NCI-H2081 treated with DMSO at 0.1 percent for 48 hours (cell line): ENCODE measurements at places on chromosomes 2 and 18.

DNA sequence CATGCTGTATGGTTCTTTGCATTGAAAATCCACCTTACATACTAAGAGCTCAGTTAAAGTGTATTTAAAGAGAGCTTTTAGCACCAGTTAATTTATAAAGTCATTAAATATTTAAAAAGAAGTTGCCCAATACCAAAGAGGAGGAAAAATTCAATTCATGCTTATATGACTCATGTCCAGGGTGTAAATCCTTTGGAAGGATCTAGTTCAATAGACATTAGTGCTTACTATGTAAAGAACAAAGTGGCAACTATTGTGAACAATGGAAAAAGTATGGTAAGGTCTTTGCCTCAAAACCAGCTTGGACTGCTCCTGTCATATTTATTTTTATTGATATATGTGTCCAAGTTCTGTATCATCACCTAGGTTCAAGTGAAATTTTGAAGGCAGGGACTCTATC lies 90.5 kb downstream of the SCN9A start:
- DNase-seq, result no peak

DNA sequence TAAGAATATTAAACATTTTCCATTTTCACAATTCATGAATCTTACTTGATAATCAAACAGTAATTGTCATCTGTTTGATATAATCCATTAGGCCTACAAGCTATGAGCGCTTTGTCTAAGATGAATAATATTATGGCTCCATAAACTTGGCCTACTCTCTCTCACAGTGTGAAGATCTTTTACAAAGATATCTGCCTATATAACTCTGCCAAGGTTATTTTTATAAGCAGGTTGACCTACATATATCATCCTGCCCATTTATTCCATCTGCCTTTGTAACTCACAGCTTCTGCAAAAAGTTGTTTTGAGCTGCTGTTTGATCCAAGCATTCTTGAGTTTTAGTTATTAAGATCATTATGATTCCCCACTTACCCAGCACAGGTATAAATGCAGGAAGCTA lies 158.3 kb downstream of the PDE11A start:
- no peak for DNase-seq

DNA sequence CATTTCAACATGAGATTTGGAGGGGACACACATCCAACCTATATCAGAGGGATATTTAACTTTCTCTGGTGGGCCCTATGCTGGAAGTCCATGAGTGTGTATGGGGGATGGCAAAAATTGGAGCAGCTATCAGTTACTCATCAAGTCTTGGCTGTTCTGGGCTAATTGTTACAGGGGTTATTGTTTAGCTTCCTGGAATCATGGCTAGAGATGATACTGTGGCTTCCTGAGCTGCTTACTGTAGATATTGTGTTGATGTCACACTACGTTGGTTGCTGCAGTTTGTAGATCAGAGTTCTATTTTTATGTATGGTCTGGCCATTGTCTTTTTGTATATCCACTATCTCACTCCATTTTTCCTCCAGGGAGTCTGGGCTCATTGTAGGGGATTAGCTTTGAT lies 20.9 kb upstream of the IL1R2 start:
- no peak for DNase-seq

DNA sequence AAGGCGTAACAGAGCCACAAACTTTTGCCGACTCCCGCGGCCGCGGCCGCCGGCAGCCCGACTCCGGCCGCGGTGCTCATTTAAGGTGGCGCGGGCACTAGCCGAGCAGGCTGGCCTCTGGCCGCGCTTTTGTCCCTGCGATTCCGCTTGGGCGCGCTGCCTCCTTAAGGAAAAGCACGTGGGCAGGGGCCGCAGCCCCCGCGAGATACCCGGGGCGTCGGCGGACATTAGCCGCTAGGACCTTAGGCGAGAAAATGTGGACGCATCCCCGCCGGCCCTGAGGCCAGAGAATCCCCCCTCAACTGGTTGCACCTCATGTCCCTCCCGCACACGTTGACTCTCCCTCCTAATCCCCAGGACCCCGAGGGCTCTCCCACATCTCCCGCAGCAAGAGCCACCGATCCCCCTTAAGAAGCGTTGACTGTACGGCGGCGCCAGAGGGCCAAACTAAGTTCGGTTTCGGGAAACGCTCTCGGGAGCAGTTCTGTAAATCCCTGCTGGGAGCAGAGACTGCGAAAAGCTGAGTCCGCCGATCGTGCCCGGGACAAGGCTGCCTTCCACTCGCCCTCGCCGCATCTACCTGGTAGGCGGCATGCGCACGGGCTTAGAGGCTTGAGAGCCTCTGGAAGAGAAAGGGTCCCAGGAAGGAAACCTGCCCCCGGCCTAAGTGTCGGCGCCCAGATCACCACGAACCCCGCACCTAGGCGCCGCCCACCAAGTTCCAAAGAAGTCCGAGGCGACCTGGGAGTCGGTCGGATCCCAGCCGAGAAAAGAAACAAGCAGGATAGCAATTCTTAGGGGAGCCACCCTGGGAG lies 1.8 kb upstream of the SATB2 start:
- DNase-seq, result peak; percentile 67

- no peak for DNase-seq
These were observed 47.0 kb upstream of the TTC39C start for GRCh38 chr18:23967321-23968089.

GRCh38 chr2:62014102-62014501 lies 108.6 kb downstream of the COMMD1 start:
- peak; percentile 17 for DNase-seq

DNA sequence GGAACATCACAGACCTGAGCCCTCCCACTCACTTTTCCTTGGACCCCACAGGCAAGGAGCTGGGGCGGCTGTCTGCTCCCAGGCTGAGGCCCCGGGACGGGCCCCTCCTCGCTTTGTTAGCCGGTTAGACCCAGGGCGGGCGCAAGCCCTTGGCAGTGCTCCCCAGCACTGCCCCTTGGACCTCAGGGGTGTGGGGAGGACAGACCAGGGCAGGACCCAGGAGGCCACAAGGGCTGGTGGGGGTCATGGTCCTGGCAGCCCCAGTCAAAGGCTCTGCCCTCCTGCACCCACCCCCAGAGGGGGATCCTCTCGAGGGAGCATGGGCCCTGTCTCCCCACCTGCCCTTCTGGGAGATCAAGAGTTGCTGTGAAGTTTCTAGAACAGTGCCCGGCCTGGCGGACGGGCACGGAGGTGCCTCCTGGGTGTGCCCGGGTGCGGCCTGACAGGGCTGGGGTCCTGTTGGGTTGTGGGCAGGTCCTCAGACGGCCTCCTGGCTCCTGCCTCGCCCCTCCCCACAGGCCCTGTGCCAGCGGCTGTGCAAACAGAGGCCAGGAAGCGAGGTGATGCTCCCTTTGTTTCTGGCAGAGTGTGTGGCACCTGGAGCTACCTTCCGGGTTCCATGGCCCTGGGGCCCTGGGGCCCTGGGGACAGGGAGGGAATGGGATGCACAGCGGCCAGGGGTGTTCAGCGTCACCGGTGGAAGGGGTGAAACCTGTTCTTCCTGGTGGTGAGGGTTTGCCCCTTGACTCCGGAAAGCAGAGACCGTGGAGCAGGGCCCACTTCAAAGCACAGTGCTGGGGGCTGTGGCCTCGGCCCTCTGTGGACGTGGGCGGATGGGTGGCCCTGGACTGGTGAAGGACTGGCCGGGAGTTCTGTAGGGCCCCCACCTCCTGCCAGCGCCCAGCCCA lies 2.9 kb upstream of the GAL3ST2 start:
- peak; percentile 44 for DNase-seq

- no peak for DNase-seq
These were observed 26.7 kb downstream of the PTPN2 start for GRCh38 chr18:12857215-12857905.

GRCh38 chr18:9147440-9148202 lies 11.0 kb downstream of the ANKRD12 start:
- DNase-seq, result no peak

DNA sequence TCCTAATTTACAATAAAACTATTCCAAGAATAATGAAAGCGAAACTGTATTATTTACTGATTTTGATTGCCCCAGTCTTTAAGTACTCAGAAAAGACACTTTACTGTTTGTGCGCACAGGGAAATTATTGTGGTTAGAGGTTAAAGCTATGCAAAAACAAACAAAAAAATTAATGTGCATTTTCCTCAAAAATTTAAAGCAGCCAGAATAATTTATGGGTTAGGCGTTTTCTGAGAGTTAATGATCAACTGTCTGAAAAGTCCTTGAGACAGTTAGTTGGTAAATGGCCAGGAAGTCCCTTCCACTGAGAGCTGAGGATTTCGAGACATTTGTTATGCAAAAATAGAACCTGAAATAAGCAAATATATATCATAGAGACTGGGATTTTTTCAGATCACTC lies 143.3 kb downstream of the IRS1 start:
- no peak for DNase-seq

- DNase-seq, result no peak
These were observed 916 bp upstream of the OSBPL1A start for GRCh38 chr18:24398540-24398939.

- no peak for DNase-seq
These were observed 175.1 kb downstream of the NCK2 start for GRCh38 chr2:105919826-105920225.

DNA sequence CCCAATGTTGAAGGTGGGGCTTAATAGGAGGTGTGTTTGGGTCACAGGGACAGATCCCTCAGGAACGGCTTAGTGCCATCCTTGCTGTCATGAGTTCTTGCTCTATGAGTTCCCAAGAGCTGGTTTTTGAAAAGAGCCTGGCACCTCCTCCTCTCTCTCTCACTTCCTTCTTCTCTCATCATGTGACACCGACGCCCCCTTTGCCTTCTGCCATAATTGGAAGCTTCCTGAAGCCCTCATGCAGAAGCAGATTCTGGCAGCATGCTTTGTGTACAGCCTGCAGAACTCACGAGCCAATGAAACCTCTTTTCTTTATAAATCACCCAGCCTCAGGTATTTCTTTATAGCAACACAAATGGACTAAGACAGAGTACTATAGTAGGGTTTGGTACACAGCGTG lies 100.4 kb upstream of the SH3BP4 start:
- no peak for DNase-seq

GRCh38 chr2:102551329-102552096 lies 67.8 kb upstream of the SLC9A2 start:
- DNase-seq, result no peak

DNA sequence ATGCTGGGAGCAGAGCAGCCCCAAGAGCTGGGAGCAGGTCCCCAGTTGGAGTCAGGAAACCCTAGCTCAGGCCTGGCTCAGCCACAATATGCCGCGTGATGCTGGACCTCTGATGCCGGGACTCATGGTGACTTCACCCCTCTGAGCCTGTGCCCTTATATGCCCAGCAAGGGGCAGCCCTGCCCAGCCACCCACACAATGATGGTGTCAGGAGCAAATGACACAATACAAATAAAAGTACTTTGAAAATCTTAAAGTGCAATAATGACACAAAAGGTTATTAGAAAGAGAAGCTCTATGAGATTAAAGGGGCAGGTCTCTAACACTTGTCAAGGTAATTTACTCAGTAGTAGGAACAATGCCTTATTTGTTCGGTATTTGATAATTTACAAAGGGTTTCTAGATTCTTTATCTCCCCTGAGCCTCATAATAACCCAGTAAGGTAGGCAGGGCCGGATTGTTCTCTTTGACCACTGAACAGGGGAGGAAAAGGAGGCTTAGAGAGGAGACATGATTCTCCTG lies 18.3 kb upstream of the KIF3C start:
- DNase-seq, result no peak

- no peak for DNase-seq
These were observed 87.3 kb downstream of the MARCO start for GRCh38 chr2:119029297-119029696.

DNA sequence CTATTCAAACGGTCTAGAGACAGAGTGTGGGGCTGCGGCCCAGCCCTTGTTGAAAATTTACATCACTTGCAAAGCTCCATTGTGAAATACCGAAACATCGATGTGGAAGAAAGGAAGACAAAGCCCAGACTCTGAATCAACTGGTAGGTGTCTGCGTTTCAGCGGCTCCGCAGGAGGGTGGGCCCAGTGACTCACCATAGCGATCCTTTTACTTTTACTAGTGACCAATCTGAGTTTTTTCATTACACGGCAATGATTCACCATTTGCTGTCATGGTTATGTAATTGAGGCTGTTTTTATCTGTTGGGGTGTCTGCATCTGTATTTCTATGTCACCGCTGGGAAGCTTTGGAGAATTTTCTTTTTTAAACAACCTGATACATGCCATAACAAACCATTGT lies 66.6 kb upstream of the ODC1 start:
- no peak for DNase-seq
